ENCODE measurements at places on chromosomes 6 and 20.

DNA sequence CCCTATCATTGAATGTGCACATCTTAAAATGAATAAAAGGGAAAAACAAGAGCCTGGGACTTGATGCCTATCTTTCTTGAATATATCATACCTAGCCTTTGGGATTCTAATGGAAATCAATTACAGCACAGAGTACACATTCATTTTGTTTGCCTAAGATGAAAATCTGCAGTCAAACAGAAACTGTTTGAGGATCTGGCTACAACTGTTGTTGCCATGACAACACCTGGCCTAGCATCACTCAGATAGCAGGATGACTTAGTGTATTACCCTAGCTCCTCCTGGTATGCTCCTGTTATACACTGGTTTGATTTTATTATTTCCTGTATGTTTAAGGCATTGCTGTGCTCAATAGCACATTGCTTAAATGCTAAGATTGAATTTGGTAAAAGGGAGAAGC is 71.5 kb upstream of the LAMP5 start:
- DNase-seq, result no peak

DNA sequence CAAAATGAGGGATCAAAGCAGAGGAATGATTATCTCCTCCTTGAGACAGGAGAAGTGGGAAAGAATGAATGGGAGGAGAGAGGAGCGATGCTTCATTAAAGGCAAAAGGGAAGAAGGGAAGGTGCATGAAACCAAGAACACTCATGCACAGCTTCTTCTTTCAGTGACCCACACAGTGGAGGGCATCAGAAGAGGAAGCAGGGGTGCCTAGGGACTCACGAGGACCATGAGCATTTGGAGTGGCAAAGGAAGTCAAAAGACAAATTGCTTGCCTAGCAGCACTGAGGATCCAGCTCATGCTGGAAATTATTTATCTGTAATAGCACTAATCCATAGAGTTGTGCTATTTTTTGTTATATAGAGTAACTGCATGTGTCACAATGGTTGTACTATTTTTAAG is 66.1 kb downstream of the SMLR1 start:
- no peak for DNase-seq

GRCh38 chr6:4986999-4987398 is 16.8 kb downstream of the RPP40 start:
- no peak for DNase-seq

DNA sequence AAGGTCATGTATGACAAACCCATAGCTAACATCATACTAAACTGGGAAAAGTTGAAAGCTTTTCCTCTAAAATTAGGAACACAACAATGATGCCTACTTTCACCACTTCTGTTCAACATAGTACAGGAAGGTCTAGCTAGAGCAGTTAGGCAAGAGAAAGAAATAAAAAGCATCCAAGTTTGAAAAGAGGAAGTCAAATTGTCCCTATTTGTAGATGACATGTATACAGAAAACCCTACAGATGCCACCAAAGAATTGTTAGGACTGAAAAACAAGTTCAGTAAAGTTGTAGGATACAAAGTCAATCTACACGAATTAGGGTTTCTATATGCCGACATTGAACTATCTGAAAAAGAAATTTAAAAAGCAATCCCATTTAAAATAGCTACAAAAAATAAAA is 89.4 kb upstream of the GLP1R start:
- no peak for DNase-seq

- no peak for DNase-seq
Measured at GRCh38 chr6:165825256-165825815, 162.3 kb upstream of the PDE10A start.

GRCh38 chr6:153623496-153623895 is 415.5 kb upstream of the OPRM1 start:
- DNase-seq, result no peak

DNA sequence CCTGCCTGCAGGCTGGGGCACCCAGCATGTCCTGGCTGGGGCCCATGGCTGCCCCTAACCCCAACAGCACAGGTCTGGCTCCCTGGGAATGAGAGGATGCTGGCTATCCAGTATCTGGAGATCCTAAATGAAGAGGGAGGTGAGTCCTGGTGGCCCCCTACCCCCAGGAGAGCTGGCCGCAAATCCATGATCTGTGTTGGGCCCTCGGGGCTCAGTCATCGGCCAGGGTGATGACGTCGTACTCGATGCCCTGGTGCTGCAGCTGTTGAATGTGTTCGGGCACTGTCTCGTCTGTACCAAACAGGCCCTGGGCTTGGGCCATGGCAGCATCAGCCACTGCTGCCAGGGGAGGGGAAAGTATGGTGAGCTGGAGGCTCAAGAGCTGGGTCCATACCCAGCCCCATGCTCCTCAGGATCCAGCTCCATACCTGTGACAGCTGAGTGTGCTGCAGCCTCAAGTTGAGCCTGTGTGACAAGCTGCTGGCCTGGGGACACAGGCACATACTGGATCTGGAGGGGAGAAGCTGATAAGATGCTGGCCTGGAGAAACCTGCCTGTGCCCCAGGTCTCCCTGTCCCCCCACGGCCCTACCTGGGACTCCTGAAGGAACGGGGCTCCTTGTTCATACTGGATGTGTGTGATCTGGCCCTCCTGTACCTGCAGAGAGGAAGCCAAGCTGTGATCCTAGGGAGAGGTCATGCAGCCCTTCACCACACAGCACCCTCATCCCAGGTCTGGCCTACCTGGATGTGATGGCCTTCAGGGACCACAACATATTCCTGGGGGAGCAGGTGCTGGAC is 14.5 kb downstream of the PCIF1 start:
- no peak for DNase-seq

GRCh38 chr6:158770533-158771330 is 48.4 kb downstream of the EZR start:
- DNase-seq, result no peak

DNA sequence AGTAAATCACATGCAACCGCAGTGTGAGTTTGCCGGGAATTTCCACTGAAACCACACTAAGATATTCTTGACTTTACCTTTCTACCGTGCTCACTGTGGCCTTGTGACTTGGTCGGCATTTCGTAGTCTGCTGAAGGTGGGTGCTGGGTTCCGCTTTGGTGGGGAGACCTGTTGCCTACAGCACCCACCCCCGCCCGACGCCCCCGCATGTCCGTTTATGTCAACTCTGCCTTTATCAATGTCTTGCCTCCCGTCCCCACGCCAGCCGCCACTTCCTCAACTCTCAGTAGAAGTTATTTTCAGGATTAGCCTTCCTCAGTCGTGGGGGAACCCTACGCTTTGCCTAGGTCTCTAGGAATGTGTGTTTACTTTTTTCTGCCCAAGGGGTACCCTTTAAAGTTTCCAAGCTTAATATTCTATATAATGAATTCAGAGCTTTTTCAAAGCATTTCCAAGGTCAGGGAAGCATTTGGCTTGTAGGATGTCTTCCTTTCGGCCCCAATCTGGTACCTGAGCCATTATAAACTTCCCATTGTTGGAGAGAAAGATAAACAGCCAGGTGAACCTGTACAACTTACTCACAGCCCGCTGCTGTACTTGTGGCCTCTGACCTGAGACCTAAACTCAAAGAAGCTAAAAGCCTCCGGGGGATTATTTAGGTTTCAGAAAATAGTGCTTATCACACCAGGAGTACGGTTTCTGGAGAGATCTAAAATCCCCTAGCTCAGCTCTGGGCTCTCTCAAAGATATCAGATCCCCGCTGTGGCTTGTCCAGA is 54.2 kb downstream of the TBC1D7 start:
- peak; percentile 61 for DNase-seq

DNA sequence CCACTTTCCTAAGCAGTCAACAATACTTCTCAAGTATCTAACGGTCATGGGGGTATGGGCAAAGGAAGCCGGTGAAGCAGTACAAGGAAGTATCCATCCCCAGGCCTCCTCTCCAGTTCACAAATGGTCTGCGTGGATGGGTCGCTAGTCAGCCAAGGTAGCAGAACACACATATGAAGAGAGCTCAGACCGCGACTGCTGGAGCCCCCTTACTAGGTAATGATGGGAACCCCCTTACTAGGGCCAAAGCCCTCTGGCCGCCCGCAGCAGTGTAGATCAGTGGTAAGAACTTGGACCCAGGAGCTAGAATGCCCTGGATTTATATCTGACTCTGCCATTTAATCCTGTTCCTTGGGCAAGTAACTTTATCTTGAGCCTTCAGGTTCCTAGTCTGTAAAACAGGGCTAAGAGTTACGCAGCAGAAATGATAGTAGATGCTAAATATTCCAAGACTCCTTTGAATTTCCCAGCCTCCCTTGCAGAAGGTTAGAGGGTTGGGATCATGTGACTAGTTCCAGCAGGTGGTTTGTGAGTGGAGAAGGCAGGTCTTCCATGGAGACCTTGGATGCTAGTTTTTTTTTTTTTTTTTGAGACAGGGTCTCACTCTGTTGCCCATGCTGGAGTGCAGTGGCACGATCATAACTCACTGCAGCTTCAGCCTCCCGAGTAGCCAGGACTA is 2.1 kb upstream of the CLPSL2 start:
- no peak for DNase-seq

DNA sequence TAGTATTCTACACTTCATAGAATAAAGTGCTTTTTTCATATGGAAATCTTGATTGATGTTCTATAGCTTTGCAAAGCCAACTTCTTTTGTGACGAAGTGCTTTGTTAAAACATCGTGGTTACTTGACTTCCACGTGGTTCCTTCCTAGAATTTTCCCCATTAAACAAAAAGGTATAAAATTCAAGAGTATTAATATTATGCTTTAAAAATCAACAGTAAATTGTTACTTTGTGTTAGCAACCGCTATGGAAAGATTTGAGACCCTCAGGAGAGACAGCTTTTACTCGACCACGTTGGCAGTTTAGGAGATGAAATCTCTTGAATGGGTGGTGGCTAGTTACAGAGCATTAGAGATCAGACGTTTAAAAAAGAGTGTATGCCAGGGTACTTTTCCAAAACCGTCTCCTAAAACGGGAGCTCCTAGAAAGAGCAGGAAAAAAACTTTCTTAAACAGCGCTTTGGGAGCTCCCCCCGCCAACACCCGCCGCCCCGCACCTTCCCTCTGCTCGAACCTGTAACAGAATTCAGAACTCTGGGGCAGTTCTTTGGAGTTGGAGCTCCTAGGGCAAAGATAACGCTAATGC is 920 bp downstream of the GJA1 start:
- no peak for DNase-seq

GRCh38 chr6:157380779-157381561 is at the start of gene ZDHHC14:
ZDHHC14 (plus strand) TSS chr6:157381190.
- DNase-seq, result peak; percentile 82

Measured in CD4-positive, alpha-beta T cell treated with Interleukin-4 for 4 hours (primary cell).